ENCODE measurements at places on chromosomes 5 and 9.

- DNase-seq: no peak
These were observed 6.1 kb downstream of the NOTCH1 start for GRCh38 chr9:136539427-136540421.

DNA sequence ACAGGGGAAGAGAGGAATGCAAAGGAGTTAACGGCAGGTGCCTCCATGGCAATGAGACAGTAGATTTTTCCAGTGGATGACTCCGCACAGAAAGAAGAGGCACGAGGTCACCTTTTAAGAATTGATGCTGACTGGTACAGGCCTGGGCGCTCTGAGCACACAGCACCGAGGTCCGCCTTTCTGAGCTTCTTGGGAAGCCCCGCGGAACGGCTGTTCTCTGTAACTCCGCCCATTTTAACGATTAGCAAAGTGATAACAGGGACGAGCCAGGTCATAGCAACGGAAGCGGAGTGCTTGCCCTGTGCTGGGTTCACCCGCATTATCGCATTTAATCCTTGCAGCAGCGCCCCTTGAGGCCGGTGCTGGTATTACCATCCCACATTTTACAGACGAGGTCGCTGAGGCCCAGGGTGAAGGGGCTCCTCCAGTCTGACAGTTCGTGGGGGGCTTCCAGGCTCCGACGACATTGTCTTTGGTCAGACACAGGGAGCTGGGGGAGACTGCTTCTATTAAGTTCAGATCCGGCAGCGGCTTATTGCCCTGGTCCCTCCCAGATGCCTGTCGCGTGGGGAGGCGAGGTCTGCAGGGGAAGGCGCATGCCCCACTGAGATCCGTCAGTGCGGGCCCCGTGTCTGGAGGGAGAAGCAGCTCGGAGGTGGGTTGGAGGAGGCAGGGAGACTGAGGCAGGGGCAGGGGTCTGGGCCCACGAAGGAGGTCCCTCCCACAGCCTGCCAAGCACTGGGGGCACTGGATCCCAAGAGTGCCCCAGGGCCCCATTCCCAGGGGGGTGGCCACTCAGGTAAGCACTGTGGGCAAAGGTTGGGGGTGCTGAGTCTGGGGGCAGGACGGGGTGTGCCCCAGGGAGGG, 22.3 kb upstream of the HMCN2 start:
- peak; percentile 83 for DNase-seq

DNA sequence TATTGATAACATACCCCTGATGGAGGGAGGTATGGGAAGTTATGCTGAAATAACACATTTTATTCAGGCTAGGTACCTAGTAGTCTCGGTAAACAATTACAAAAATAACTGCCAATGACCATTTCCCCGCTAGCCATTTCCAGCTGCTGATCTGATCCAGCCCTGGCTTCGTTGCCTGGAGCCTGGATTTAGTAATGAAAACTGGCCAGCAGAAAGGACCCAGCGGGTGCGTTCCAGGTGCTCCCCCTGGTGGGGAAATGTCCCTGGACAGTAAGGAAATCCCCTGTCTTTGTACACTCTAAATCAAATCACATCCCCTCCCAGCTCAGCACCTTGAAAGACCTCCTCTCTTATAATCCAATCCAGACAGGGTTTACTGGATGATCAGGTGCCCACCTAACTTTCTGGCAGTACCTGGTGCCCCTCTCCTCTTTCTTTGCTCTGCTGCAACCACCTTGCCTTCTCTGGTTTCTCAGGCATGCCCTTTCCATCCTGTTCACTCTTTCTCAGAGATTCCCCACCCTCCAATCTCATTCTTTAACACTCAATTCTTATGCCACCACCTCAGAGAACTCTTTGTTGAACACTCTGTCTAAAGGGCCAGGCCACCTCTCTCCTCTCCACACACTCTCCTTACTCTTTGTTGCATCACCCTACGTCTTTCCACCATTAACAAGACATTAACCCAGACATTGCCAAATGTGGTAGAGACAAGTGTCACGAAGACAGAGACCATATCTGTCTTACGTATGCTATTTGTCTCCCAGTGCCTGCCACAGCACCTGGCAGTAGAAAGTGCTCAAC, 50.1 kb upstream of the SMAD5 start:
- peak; percentile 42 for DNase-seq

DNA sequence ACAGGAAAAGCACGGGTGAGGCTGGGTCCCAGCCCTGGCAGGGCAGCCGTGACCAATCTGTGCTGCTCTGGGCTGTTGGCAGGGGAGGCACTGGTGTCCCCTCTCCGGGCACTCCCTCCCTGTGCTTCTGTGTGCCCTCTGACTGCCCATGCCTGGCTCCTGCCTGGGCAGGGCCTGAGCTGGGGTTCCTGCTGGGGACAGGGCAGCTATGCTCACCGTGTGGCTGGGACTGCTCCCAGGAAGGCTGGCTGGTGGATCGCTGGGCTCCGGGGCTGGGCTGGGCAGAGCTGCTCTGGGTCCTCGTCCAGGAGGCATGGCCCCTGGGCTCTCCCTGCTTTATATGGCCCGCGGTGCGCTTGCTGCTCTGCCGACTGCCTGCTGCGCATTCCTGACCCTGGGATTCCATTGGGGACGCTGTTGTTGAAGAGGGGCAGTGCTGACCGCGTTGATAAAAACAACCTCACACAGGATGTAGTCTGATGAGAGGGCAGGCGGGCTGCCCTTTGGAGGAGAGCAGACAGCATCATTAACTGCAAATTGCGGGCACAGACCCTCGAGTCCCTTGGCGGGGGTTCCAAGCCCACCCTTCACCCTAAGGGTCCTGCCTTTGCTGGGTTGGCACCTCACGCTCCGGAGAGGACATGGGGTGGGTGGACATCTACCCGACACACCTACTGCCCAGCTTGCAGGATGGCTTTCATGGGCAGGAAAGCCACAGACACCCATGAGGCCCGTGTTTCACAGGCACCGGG, 955 bp downstream of the QRFP start:
- no peak for DNase-seq

DNA sequence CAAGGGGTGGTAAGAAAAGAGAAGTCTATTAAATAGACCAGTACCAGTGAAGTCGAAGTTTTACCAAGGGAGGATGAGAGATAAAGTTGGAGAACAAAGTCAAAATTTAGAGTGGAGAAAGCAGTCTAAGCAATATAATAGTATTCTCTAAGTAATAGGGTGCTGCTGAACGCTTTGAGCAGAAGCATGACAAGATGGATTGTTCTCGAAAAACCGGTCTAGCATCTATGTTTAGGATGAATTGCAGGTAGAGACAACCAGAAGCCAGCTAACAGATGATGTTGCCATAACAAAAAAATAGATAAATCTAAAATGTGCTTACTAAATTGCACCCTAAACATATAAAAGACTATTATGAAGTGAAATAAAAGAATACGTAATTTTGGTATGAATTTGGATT, 237.0 kb downstream of the PRELID2 start:
- no peak for DNase-seq

GRCh38 chr5:150649108-150650020, 8.9 kb downstream of the SYNPO start:
- no peak for DNase-seq

GRCh38 chr9:89602978-89603766, 1.6 kb upstream of the GADD45G start:
- DNase-seq: peak; percentile 70

GRCh38 chr9:92494856-92495255, 12.6 kb upstream of the ASPN start:
- DNase-seq: no peak

DNA sequence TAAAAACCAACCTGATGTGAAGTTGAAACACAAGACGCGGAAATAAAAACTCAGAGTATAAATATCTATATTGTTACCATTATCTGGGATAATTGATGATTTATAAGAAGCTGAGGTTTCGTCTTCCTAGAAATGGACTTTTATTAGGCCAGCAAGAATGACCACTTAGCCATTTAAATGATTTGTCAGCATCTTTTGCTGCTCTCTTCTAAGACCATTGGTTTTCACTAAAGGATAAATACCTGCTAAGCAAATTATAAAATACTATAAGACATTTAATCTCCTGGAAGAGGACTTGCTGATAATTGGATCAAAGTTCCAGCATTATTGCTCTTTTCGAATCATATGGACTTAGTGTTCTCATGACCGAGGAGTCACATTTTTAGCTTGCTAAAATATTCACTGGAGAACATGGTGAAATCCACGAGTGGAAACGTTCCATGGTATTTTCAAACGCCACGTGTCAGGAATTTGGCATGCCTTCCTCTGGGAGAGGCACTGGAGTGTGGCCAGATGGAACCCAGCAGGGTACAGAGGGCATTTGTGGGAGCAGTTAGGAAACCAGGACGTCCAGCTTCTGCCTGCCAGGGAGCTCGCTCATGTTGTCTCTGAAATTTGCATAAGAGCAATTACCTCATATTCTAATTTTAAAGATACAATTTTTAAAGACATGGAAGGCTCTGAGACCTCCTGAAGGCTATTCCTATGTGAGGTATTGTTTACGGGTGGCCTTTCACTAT, 43.1 kb downstream of the TNFAIP8 start:
- DNase-seq: no peak

Measured in HuH-7.5 (cell line).